Endothelial cell of umbilical vein (primary cell): ENCODE measurements at places on chromosomes 1 and 21. TPM values are rescaled to one million over a fixed set of nuclear protein-coding genes. Genes with fewer than 3 reads are reported as not detected.
A peak's percentile ranks its signal among the peaks of the same experiment; 100 is the strongest.

The RGS4 gene
- total RNA-seq = 54.9 and 59.3 TPM in 2 replicates

- no peak for DNase-seq
Observed at GRCh38 chr1:157600236-157600635, 2.4 kb upstream of the FCRL4 start.

The FAM72B gene
- 4.3 and 6.5 TPM in 2 replicates for total RNA-seq

The RHOC gene
- 652 and 699 TPM in 2 replicates for total RNA-seq

DNA sequence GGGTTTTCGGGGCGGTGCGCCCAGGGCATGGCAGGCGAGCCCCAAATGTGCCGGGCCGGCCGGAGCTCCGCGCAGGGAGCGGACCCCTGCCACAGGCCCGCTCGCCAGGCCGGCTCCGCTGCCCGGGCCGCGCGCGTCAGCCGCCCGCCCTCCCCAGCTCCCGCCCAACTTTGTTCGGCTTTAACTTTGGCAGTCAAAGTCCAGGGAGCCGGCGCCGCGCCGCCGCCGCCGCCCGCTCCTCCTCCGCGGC lies 488 bp downstream of the SLC35D1 start:
- DNase-seq = no peak

The NHLH2 gene
- total RNA-seq = not detected in 2 replicates

The CHAF1B gene
- 13.0 and 16.4 TPM in 2 replicates for total RNA-seq

The LEMD1 gene
- total RNA-seq = not detected in 2 replicates

GRCh38 chr1:94602316-94602715 lies 60.8 kb upstream of the F3 start:
- DNase-seq = no peak

GRCh38 chr1:88910401-88910800 lies 19.0 kb upstream of the GTF2B start:
- DNase-seq = no peak

- no peak for DNase-seq
Observed at GRCh38 chr1:31647106-31647505, 2.4 kb upstream of the PEF1 start.

- no peak for DNase-seq
Observed at GRCh38 chr21:34198231-34199120, 125.1 kb downstream of the MRPS6 start.

DNA sequence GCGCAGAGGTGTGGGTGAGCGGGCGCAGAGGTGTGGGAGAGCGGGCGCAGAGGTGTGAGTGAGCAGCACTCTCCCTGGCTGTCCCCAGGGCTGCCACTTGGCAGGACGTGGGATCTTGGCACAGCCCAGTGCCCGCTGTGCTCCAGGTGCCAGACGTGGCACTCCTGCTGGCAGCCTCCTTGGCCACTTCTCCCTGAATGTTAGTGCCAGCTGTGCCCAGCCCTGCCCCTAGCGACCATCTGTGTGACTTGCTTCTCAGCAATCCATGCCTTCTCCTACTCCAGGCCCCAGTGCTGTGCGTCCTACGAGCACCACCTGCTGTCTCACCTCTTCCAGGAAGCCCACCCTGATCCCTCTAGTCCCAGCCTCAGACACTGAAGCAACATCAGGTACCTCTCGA lies 30.5 kb downstream of the KRTAP10-1 start:
- DNase-seq = no peak

DNA sequence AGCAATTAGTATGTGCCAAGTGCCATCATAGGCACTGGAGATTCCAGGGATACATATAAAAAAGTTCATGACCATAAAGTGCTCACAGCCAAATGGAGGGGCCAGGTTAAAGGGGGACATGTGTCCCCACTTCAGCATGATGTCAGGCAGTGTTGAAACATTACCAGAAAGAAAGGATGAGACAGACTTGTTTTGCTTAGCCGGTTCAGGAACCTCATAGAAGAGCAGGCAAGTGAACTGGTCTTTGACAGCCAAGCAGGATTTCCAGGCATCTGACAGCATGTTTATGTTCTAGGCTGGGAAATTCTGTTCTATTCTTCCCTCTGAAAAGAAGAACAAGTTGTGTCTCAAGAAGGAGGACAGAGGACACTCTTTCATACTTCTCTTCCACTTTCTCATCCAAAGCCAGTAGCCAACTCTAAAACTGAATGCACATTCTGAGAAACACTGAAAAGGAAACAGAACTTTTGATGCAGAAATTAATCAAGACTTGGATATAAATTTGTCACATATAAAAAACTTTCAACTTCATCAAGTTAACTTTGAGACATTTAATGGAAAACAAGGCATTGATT lies 39.7 kb downstream of the GLUL start:
- DNase-seq = no peak

- no peak for DNase-seq
Observed at GRCh38 chr21:43974791-43975468, 37.2 kb upstream of the TRAPPC10 start.

The FLG2 gene
- not detected in 2 replicates for total RNA-seq

DNA sequence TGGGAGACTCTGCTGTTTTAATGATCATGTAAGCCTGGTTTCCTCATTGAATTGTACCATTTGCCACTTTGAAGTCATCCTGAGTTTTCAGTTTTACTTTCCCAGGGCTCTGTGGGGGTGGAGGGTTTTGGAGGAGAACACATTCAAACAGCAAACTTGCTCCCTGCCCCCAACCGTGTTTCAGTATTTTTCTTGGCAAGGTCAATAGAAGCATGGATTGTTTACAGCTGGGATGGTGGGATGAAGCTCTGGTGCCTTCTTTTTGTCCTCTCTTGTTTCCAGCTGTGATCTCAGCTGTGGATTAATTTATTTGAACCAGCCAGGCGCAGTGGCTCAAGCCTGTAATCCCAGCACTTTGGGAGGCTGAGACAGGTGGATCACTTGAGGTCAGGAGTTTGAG lies 54.3 kb upstream of the SERBP1 start:
- no peak for DNase-seq

GRCh38 chr1:162682013-162682419 lies 49.8 kb downstream of the DDR2 start:
- peak; percentile 64 for DNase-seq

The ZFP69 gene
- total RNA-seq = 2.4 and 3.2 TPM in 2 replicates

- DNase-seq = no peak
Observed at GRCh38 chr1:244154872-244155531, 103.9 kb downstream of the ZBTB18 start.

- no peak for DNase-seq
Observed at GRCh38 chr1:39001516-39002421, 10.7 kb downstream of the AKIRIN1 start.
